ENCODE measurements at places on chromosomes 12 and 14. TPM values are rescaled to one million over a fixed set of nuclear protein-coding genes. Genes with fewer than 3 reads are reported as not detected.

The GUCY2C gene
- polyA plus RNA-seq: not detected

The CD9 gene
- 301 TPM for polyA plus RNA-seq

The ARHGAP9 gene
- 3.8 TPM for polyA plus RNA-seq

The COCH gene
- 1.8 TPM for polyA plus RNA-seq

The LPAR5 gene
- 0.97 TPM for polyA plus RNA-seq

The EPYC gene
- not detected for polyA plus RNA-seq

The SSPN gene
- 3.2 TPM for polyA plus RNA-seq

The NUP107 gene
- polyA plus RNA-seq: 10.6 TPM

The TPH2 gene
- polyA plus RNA-seq: not detected

The MAP3K9 gene
- polyA plus RNA-seq: 1.0 TPM

The NCAPD2 gene
- polyA plus RNA-seq: 4.5 TPM

The TPPP2 gene
- polyA plus RNA-seq: 1.3 TPM

The ANG gene
- polyA plus RNA-seq: 24.5 TPM

The INHBE gene
- 0.30 TPM for polyA plus RNA-seq

The HHIPL1 gene
- polyA plus RNA-seq: 0.32 TPM

The SIX6 gene
- not detected for polyA plus RNA-seq
